ENCODE measurements at places on chromosomes 2 and 18.

GRCh38 chr18:33844232-33844631 is 266.2 kb downstream of the ASXL3 start:
- no peak for DNase-seq

- no peak for DNase-seq
Measured at GRCh38 chr2:222805591-222806304, 55.1 kb upstream of the ACSL3 start.

DNA sequence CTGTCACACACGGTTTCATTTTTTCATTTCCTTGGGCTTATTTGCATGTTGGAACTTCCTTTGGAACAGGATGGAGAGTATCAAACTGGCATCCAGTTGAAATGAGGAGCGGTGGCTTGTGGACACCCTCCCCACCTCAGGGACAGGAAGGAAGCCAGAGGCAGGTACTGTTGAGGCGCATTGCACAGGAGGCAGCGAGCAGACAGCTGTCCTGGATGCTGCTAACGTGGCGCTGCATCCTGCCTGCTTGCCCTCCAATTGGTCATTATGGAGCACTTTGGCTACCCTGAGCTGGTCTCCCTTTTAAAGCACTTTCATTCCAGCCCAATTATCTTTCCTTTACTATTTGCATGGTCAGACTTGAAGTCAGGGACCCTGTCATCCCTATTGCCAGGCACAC is 80.7 kb upstream of the ITGA4 start:
- no peak for DNase-seq

DNA sequence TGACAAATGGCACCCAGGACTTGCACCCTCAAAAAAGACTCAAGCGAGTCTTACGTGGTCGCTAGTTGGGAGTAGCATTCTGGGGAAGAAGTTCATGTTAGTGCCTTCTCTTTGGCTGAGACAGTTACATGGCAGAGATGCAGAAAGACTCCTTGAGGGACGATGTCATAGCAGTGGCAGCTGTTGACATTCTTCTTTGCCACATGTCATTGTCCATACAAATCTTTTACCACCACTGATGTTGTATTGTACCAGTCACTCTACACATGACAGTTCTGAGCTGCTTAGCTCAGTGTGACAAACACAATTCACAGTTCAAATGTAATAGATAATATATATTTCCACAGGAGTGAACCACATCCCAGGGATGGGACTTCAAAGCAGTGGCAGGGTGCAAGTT is 197.1 kb downstream of the TCF4 start:
- no peak for DNase-seq

DNA sequence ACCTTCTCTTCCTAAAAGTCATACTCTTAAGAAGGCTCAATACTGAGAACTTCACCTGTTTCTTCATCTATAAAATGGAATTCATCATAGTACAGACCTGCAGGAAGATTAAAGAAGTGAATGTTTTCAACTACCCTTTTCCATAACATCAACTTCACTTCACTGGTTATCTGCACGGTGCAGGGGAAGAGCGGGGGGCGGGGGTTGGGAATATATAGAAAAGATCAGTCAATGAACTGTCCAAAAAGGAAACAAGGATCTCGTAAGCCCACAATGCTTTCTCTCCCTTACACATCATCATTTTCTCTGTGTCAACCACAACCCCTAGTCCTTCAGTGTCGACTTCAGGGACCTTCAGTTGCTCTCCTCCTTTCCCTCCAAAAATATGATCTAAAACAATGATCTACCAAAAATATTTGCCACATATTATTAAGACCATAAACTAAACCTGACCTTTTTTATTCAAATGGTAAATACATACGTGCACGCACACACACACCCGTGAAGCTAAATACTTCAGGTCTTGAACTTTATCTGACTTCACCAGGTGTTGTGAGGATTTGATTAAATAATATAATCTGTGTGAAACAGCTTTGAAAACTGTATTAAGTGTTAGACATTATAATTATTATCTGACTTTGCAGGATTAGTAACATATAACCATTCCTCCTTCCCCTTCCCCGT is 4.9 kb downstream of the MBOAT2 start:
- no peak for DNase-seq

GRCh38 chr18:23612434-23613090 is 26.3 kb upstream of the NPC1 start:
- DNase-seq = no peak

DNA sequence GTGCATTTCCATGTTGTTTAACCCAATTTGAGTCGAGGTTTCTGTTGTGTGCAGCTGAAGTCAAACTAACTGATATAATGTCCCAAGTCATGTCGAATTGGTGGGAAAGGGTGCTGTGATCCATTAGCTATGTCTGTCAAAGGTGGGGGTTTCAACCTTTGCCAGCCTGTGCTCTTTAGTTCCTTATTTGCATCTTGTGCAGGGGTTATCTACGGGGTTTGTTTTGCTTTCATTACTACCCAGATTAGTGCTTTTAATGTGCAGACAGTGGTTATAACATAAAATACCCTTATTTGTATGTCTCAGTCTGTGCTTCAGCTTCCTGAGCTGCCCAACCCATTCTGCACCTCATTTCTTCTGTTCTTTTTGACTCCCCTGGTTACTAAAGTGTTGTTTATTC is 271.9 kb upstream of the CXCR4 start:
- DNase-seq = no peak

DNA sequence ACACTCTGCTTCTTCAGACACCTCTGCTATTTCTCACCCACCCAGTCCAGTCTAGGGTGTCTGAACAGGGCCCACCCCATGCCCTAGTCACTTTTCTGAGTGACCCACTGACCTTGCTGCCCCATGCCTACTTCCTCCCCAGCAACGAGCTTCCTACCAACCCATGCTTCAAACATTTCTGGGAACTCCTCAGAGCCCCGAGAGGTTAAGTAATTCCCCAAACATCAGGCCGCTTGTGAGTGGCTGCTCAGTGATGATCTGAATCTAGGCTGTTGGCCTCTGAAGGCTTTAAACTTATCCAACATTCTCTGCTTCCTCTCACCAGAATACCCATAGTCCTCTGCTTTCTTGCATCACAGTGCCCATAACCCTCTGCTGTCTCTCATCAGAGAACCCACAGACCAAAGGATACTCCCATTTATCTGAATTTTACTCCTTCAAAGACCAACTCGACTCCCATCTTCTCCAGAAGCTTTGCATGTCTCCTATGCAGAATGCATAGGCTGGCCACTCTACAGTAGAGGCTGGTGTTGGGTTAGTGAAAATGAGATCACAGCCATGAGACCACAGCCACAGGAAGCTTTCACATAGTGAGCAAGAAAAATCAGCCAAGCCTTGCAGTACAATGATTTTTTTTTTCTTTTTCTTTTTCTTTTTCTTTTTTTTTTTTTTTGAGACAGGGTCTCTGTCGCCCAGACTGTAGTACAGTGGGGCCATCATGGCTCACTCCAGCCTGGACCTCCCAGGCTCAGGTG is 309.5 kb upstream of the LYPD1 start:
- DNase-seq = no peak

GRCh38 chr18:64488698-64489097 is 339.8 kb upstream of the LINC00305 start:
- DNase-seq = no peak

DNA sequence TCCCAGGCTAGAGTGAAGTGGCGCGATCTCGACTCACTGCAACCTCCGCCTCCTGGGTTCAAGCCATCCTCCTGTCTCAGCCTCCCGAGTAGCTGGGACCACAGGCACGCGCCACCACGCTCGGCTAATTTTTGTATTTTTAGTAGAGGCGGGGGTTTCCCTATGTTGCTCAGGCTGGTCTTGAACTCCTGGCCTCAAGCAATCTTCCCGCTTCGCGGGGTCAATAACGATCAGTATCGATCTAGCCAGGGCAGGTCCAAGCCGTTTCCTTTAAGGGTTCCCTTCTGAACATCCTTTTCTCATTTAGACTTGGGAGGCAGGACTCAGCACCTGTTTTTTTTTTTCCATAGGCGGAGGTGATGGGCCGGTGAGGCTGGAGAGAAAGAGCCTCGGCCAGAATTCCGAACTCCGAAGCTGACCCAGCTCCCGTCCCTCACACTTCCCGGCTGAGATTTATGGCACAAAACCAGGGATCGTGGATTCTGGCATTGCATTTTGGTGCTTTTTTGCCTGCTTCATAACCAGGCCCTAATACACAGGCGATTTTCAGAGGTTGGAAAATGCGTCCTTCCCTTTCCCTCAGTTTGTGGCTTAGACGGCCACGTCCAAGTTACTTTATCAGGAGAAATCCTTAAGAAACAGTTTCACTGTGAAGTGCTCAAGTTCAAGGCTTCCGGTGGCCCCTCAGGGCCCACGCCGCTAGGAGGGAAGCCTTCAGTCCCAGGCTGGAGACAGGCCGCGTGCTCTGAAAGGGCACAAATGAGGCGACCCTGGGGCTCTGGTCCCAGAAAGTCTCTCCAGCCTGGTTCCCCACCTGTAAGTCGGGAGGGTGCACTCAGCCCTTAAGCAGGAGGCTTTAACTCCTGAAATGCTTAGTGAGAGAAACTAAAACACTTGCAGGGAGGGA is 998 bp upstream of the SLC66A3 start:
- no peak for DNase-seq

DNA sequence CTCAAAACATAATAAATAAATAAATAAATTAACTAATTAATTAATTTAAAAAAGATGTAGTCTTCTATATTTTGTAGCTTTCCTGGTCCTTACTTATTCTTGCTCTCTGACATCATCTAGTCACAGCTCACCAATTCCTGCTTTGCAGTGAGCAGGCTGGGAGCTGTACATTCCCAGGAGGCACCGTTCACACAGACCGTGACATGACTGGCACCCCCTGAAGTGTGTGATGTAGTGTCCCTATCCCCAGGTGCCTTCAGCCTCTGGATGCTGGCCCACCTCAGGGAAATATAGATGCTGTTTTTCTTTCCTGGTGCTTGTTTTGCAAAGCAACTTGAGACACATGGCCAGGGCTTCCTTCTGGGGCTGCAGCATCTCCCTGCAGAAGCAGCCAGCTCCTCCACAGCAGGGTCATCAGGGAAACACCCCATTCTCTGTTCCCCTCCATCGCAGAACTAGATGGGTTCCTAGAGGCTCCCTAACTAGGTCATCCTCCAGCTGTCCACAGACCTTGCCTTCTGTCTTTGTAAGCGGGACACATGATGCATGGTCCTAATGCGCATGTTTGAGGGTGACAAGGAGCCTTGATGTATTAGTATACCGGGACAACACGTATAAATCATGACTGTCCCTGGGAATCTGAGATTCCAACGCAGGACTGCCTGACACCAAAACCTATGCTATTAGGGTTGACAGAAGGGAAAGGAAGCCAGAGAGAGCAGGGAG is 76.4 kb downstream of the RHOB start:
- no peak for DNase-seq

- no peak for DNase-seq
Measured at GRCh38 chr2:126309185-126309584, 346.8 kb upstream of the GYPC start.

- no peak for DNase-seq
Measured at GRCh38 chr2:105575499-105576025, 169.2 kb upstream of the NCK2 start.

GRCh38 chr18:36592282-36592681 is 236.5 kb downstream of the TPGS2 start:
- no peak for DNase-seq
